CD4-positive, alpha-beta T cell treated with Interleukin-2 at 100 ng/mL for 4 hours (primary cell): ENCODE measurements at places on chromosomes 4 and X.

DNA sequence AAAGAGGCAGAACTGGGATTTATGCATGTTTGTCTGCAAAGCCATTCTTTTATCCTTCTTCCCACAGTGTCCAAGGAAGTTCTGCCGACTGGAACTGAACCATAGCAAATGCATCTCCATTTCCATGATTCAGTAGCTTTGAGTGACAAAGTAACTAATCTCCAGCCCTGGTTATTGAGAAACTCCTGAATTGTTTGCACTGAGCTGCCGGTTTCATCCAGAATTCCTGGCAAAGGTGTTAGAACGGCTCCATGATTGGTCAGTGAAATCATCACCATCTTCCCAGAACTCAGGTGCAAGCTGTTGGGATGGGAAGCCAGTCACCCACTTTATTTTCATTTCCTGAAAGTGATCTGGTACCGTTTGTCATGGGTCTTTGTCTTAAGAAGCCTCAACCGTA is 47.0 kb upstream of the SLC34A2 start:
- no peak for DNase-seq

- DNase-seq = no peak
Measured at GRCh38 chr4:118112117-118113046, 78.1 kb downstream of the NDST3 start.

- no peak for DNase-seq
Measured at GRCh38 chr4:39441593-39441992, 17.1 kb downstream of the RPL9 start.

GRCh38 chr4:81237791-81238190 is 22.8 kb upstream of the PRKG2 start:
- DNase-seq = no peak

GRCh38 chr4:34492414-34492813 is 1751.9 kb downstream of the ARAP2 start:
- no peak for DNase-seq
